ENCODE measurements at places on chromosomes 11 and 22.

- peak; percentile 9 for DNase-seq
Measured at GRCh38 chr11:44110231-44110679, 14.8 kb downstream of the EXT2 start.

GRCh38 chr22:40721266-40721665 lies 42.0 kb downstream of the MCHR1 start:
- DNase-seq = peak; percentile 7

DNA sequence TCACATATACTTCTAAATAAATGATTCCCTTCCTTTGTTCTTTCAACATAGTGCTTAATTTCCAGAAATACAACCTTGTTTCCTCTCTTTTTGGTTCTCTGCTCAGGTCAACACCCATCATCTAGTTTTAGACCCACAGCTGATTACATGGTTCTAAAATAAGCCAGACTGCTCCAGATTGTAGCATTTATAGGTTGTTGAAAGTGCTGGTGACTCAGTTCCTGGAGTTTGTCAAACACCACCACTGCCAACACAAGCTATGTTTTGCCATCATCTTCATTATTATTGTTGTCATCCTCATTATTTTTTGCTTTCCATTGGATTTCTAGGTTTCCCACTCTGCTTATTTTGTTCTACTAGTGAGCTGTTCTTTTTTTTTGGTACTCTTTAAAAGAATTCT lies 22.3 kb upstream of the MMP20 start:
- DNase-seq = no peak

GRCh38 chr11:63666874-63667273 lies 4.3 kb downstream of the ATL3 start:
- no peak for DNase-seq

DNA sequence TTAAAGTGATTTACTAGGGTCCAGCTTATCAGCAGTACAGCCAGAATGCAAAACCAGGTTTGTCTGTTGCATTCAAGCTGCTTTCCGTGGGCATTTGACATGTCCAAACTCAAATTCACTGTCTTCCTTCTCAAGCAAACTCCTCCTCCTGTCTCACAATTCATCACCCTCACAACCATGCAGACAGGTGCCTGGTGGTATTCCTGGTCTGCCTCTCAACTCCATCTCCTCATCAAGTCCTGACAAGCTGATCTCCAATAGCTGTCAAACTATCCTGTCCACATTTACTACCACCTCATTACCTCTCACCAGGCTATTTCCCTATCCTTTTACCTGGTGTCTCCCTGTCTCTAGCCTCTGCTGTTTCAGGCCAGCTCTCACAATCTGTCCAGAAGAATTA lies 49.1 kb upstream of the LYVE1 start:
- no peak for DNase-seq

GRCh38 chr11:1917523-1918435 lies 1.7 kb upstream of the TNNT3 start:
- DNase-seq = no peak

- no peak for DNase-seq
Measured at GRCh38 chr11:116607027-116607426, 165.8 kb downstream of the BUD13 start.

- DNase-seq = no peak
Measured at GRCh38 chr11:60791153-60791933, 6.2 kb downstream of the MS4A10 start.

- DNase-seq = no peak
Measured at GRCh38 chr22:18116634-18117033, 6.0 kb downstream of the TUBA8 start.

- DNase-seq = no peak
Measured at GRCh38 chr22:25334162-25334490, 114.7 kb downstream of the CRYBB2 start.

GRCh38 chr11:1106387-1106786 lies 31.7 kb downstream of the MUC2 start:
- DNase-seq = no peak

- no peak for DNase-seq
Measured at GRCh38 chr22:23073526-23074229, 3.4 kb downstream of the GNAZ start.

GRCh38 chr11:47523490-47524225 lies 29.3 kb downstream of the CELF1 start:
- peak; percentile 62 for DNase-seq

DNA sequence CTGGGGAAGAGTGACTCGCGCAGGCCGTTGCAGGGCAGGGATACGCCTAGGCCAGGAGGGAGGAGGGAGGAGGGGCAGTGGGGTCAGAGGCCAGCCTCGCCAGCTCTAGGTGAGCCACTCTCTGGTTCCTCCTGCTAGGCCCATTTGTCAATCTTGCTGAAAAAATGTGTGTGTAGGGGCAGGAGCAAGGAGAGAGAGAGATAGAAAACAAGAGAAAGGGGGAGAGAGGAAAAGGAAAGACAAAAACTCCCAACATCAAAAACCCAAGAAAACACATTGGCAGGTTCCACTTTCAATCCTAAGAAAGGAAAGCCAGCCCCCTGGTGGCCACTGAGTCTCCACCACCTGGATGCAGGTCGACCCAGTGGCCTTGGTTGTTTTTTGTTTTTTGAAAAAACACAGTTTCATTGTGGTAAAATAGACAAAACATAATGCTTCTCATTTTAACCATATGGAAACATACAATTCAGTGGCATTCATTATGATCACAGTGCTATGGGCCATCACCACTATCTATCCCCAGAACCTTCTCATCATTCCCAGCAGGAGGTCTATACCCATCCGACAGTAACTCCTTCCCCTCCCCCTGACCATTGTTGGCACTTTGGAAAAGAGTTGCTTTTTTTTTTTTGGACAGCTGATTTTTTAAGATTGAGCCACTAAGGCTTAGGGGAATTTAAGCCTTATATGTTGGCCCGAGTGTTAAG lies 10.9 kb downstream of the OMP start:
- no peak for DNase-seq

DNA sequence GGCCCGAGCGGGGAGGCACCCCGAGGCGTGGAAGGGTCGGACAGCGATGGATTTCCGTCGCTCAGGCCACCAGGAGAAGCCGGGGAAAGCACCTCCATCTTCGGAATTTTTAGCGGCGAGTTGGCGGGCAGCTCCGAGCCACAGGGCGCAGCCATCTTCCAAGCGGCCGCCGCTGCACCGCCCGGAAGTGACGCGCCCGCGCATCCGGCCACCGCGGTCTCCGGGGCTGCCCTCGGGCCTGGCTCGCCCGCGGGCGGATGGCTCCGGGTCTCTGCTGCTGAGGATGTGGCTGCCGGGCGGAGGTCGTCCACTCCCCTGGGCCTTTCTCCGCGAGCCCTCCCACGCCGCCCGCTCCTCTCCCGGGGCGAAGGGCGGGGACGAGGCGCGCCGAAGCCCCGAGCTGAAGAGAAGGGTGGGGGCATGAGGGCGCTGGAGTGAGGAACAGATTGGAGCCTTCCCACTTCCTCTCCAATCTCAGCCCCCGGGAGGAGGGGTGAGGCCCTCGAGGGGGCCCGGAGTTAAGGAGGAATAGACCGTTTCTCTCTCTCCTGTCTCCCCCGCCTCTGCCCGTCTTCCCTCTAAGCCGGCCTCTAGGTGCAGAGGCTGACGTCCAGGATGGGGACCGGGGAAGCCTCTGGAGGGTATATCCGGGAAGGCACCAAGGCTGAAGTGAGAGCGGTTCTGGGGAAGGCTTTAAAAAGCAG lies at the start of gene MSANTD2:
TSS of gene MSANTD2 (minus strand) at position 181 of the 704 bp plus-strand sequence. CDS start at position 155, 26 bp downstream.
- peak; percentile 67 for DNase-seq

GRCh38 chr11:37142591-37142990 lies 544.6 kb upstream of the RAG2 start:
- no peak for DNase-seq

- DNase-seq = no peak
Measured at GRCh38 chr22:40178417-40179409, 988 bp downstream of the TNRC6B start.

GRCh38 chr11:26043665-26044064 lies 288.3 kb upstream of the ANO3 start:
- no peak for DNase-seq

DNA sequence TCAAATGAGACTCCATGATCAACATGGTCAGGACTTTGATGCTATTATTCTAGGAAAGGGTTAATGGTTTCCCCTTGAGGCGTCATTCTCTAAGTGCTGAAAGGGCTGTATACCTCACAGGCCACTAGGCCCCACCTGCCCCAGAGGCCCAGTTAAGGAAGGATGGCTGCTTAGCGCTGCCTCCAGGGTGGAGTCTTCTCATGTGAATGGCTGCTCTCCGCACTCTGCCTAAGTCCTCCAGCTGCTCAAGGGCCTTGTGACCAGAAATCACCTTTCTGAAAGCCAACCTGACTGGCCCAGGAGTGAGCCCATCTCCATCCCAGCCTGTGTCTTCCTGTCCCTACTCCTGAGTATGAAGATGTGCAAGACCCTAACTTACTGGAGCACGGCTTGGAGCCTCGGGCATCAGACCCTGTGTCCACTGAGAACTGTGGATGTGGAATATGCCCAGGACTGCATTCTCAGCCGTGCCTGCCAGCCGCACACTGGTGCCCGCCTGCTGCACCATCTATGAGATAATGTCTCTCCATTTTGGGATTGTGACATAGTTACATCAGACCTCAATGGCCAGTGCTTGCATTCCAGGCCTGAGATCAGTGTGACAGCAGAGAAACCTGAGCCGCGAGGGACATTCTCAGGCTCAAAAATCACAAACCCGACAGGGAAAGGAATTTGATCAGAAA lies 51.0 kb downstream of the SNX19 start:
- DNase-seq = no peak

DNA sequence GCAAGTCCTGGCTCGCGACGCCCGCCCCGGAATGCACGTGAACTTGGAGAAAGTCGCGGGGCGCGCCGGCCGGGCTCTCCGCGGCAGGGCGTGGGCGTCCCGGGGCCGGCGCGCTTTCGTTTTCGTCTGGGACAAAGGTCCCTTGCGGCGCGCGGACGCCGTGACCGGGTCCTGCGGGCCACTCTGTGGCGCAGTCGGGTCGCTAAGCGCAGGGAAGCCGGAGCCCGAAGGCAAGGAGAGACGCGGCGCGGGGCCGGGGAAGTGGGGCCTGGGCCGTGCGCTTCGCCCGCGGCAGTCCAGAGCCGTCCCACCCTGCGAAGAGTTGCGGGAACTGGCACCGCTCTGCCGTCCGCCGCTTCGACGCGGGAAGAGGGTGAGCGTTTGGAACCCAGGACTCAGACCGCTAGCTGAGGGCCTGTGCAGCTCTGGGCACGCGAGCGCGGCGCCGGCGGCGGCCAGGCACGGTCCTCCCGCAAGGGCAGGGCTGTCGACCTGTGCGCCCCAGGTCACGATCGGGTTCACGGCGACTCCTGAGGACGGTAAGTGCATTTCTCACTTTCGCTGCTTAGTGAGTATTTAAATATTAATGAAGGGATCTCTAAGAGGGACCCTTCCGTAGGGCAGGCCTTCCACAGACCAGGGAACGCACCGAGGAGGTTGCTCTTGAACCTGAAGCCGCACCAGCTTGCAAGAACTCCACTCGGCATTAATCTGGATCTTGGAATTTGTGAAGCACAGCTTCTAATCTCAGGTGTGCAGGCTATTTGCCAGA lies 78.0 kb upstream of the PPARA start:
- no peak for DNase-seq

DNA sequence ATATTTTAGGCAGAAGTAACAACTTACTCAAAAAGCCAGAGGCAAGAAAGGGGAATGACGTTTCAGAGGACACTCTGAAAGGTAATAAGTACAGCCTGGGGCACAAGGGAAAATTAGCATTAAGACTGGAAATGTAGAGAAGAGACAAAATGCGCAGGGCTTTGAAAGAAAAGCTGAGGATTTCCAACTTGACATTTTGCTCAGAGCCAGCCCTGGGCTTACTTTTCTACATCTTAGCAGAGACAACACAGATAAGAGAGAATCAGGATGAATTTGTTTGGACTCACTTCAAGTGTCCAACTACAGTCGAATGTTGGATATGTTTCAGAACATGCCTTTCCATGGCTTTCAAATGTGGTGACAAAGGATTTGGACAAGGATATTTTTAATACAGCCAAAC lies 808.9 kb upstream of the LUZP2 start:
- no peak for DNase-seq

- no peak for DNase-seq
Measured at GRCh38 chr11:60130496-60130895, 42.0 kb downstream of the MS4A2 start.

Data from skeletal muscle cell (primary cell).